Stimulated activated CD4-positive, alpha-beta T cell treated with anti-CD3 and anti-CD28 coated beads, TNF-alpha, amount 100 ng/mL, for 24 hours (primary cell): ENCODE measurements at places on chromosomes 11 and 22.

DNA sequence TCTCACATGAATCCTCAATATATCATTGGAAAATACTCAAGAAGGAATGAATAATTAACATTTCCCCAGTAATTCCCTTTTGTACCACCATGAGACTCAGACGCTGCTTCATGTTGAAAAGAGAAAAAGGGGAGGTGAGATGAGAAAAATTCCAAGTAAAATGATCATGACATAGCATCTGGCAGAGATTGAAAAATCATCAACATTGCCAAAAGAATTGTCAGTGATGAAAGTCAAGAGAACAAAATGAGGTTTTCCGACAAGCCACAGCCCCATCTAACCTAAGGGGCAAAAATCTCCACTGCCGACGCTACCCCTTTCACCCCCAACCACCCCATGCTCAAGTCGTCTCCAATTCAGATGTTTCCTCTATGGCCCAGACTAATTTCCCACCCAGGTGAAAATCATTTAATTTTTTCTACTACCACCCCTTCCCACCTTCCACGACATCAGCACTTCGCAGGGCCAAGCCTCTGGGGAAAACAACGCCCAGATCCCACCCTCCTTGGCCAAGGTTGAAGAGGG, 1.2 kb downstream of the RAB6A start:
- DNase-seq = no peak

DNA sequence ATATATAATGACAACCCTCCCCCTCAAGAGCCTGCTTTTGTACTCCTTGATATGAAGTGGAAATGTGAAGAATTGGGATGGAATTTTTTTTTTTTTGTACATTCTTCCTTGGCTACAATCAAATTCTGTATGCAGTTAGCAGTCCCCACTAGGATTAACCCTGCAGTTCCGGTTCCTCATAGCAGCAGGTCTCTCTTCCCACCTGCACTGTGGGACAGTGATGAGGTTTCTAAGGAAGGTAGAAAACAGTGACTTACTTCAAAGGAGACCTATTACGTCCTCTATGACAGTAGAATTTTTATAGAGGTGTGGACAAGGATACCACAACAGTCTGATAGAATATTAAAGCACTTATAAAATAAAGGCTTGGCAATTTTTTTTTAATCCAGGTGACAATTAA, 46.3 kb upstream of the ALKBH3 start:
- DNase-seq = no peak

DNA sequence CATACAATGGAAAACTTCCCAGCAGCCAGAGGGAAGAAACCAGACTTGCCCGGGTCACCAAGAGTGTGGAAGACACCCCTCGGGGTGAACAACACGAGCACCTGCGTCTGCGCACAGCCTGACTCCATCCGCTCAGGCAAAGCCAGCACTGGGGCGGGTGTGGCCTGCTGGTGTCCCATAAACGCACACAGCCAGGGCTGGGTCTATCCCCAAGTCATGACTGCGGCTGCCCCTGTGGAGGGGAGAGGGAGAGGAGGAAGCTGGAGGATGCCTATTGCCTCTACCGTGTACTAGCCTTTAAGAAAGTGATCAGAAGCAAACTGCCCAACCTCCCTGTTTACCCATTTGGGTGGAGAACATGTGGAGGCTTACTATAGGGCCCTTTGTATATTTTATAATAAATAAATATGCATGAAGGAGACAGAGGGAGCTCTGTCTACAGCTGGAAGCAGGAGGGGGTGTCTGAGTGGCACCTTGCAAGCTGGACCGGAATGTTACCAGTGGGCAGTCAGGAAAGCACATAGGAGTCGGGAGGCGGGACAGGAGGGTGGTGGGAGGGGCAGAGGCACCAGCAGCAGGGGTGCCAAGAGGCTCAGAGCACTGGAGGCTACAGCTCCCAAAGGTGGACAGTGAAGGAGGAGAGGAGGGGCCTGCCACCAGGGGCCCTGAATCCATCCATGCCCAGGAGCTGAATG, 79.6 kb downstream of the PHF21B start:
- no peak for DNase-seq

GRCh38 chr11:13140028-13140870, 131.1 kb downstream of the RASSF10 start:
- DNase-seq = no peak

GRCh38 chr11:64560139-64560771, 30.8 kb upstream of the SLC22A12 start:
- no peak for DNase-seq

- peak; percentile 57 for DNase-seq
These were observed 95.0 kb downstream of the SWAP70 start for GRCh38 chr11:9758637-9759518.

DNA sequence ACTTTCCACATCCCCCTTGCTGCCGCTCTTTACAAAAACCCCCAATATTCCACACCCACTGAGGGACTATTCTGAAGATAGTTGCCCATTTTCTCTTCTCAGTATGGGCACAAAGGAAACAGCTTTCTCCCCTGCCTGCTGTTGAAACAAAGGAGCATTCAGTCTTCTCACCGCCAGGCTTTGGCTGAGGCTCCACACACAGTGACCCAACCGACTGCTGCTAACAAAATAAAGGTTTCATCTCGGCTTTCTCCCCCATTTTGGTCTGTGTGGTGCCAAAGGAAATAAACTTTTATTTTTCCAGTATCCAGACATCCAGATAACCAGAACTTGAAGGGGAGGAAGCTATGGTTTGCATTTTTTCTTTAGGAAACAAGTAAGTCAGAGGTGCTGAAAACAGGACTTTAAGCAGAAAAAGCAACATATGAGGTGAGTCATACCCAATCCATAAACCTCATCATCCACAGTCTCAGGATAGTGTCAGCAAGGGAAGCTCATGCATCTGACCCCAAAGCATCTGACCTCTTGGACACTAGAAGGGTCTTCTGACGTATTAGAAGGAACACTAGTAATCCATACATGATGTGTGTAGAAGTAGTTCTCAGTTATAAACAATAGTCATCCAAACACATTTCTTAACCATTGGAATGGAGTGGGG, 6.4 kb downstream of the CLMP start:
- no peak for DNase-seq

DNA sequence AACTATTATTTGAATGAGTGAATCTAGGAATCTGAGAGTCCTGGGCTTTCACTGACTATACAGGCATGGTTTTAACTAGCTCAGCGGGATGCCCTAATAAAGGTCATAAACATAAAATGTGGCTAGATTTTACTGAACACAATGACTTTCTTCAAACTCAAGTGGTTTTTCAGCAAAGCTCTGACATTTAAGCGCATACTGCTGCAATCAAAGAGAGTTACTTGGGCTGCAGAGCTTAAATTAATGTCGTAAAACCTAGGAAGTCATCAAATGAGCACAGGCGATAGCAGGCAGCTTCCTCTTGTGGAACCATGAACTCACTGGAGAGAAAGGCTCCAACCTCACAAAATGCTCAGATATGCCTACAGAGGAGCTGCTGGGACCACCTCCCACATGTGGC, 6.7 kb downstream of the CSNK2A3 start:
- no peak for DNase-seq

DNA sequence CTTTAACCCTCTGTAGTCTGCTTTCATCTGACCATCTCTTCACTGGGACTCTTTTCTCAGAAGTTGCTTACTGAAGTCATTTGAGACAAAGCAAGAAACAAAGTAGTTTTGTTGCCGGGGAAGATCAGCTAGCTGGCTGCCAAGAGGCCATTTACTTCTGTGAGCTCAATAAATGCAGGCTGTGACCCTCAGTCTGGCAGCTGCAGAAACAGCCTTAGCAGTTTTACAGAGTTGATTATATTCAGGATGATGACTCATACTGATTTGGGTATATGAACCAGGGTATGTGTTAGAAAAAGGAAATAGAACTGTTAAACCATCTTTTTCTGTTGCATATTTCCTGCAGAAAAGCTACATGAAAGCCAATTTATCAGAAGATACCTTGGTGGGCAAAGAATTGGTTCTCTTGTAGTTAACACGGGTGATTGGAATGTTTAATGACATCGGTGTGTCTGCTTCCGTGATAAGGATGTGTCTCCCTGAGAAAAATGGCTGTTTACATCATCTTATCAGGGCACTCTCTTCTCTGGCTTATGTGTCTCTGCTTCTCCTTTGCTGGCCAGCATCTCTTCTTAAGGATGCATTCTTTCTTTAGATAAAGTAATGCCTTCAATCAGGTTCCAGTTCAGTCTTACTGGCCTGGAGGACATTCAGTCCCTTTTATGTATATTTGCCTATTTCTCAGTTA, 18.5 kb downstream of the FIBIN start:
- no peak for DNase-seq
